ENCODE measurements at places on chromosomes 1 and 21.

DNA sequence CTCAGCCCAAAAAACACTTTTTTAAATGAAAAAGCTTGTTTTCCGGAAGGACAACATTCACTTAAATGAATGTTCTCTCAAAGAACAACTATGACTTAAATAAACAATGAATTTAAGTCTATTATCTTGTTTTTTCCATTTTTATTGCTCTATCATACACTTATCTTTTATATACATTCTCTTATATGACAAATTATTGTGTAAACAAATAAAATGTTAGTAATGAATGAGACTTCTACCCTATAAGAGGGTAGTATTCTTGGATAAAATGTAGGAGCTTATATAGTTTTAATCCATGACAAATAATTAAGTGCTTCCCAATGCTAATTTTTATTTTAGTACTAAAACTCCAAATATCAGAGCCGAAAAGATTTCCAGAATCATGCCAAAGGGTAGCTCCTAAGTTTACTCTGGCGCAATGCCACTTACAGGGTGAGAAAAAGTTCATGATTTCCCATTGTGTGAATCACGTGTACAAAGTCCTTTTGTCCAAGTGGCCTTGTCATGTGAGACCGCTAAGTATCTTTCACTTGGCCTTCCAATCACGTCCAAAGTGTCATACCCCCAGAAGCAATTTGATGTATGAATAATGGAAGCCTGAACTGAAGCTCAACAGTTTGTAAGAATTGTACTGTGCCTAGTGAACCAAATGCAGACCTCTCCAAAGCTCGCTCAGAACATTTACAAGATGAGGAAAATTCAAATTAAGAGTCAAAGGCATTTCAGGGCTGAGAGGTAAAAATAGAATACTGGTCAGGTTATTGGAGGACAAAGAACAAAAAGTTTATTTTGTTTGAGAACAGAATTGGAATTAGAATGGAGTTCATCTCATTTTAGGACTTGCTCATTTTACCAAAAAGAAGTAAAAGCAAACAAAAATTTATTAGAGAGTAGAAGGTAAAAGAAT is 56.6 kb upstream of the C1orf21 start:
- no peak for DNase-seq

- DNase-seq: no peak
Measured at GRCh38 chr1:211133393-211133835, 534 bp downstream of the KCNH1 start.

DNA sequence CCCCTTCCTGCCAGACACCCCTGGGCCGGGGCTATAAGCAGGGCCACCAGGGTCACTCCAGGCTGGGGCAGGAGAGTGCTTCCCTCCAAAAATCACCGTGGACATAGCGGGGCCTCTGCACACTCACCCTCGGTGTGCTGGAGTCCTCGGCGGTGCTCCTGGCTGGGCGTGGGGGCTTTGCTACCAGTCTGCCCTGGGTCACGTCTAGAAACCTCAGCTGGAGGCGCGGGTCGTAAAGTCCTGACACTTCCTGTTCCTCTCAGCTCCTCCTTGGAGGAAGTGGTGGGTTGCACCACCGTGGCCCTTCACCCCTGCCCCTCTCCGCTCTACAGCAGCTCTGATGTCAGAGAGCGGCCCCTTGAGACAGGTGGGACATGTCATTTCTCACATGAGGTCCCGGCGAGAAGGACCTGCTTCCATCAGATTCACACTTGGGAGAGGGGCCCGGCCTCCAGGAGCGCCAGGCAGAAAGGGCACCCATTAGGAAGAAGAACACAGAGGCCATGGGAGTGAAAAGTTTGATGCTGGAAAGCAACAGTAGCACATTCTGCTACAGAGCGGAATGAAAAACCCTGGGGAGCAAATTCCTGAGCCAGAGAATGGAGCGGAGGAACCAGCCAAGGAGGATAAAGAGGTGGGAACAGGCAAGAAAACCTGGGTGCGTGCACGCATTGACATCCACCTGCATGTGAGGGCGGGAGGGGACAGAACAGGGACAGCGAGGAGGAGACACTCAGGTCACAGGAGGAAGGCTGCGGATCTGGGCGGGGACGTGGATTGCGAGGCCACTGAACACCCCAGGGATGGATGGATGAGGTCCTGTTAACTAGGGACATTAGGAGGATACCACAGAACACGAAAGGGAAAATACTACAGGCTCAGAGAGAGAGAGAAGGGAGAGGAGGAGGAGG is at the start of gene ITGB2:
TSS of gene ITGB2 (minus strand) at position 206 of the 911 bp plus-strand sequence. CDS start 10,117 bp downstream, outside the sequence.
- no peak for DNase-seq

- no peak for DNase-seq
Measured at GRCh38 chr1:30746212-30747032, 11.2 kb downstream of the LAPTM5 start.

GRCh38 chr1:243561588-243562319 is 288.3 kb downstream of the AKT3 start:
- no peak for DNase-seq

GRCh38 chr1:222656391-222657155 is 38.7 kb downstream of the MIA3 start:
- no peak for DNase-seq

DNA sequence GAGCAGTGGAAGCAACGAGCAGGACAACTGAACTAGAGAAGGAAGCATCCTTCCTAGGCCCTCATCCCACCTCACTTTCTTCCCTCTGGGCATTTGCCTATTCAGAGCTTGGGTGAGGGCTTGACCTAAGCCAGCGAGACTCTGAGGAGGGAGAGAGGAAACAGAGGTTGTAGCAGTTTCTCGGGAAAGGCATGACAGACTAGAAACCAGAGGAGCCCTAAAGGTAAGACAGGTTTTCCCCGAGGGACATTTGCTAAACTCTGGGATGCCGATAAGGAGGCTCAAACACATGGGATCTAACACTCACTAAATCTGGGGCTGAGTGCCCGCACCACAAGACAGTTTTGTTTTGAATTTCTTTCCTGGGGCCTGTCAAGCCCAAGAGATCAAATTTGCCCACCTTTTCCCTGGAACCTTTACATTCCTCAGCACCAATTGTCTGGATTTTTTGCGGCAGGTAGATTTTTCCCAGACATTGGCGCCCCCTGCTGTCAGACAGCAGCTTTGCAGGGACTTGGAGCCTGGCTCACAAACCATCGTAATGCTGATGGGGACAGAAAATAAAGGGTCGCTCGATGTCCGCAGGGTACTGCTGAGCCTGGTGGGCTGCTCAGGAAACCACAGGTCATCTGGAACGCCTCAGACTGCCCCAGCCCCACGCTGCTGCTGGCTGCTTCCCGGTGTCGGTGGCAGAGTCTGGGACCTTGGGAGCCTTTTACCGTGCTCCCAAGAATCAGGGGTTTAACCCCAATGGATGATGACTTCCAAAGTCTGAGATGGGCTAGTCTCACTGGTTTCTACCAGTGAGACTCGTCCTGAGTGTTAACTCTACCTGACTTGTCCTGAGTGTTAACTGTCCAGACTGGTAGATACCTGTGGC is 23.4 kb upstream of the TSPAN2 start:
- DNase-seq: peak; percentile 8

DNA sequence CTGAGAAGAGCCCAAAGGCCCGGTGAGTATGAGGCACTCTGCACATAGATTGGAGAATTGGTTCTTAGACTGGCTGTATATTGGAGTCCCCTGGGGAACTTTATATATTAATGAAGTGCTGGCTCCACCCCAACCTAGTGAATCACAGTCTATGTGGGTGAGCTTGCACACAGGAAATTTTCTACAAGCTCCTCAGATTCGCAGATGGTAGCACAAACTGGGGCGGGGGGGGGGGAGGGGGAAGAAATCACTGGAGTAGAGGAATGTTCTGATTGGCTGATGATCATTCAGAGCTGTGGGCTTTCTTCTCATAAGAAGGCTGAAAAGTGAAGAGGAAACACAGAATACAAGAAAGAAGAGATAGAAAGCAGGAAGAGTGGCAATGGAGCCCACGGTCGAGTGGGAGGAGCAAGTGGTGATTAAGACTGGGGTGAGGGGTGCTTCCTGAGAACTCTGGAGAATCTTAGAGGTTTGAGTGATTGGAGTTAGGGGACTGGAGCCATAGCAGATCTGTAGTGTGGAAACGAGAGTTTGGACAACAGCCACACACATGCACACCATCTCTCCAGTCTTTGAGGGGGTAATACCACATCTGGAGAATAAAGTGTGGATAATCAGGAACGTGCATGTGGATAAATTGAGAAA is 465.9 kb upstream of the DAB1 start:
- DNase-seq: no peak

DNA sequence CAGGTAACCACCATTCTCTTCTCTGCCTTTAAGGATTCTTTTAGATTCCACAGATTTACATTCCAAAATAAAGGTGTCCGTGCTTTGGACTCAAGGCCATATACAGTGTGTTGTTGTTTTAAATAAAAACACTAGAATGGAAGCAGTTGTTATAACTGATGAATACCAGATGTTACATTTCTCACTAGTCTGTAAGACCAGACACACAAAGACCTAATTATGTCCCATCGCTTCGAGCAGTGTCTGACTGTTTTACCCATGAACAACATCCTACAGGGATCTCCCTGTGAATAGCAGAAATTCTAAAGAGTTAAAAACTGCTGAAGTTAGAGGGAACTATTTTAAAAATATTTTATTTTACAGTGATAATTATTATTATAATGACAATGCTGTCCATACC is 574.7 kb upstream of the ZP4 start:
- no peak for DNase-seq

GRCh38 chr1:54884135-54884586 is 2.8 kb downstream of the DHCR24 start:
- DNase-seq: no peak

DNA sequence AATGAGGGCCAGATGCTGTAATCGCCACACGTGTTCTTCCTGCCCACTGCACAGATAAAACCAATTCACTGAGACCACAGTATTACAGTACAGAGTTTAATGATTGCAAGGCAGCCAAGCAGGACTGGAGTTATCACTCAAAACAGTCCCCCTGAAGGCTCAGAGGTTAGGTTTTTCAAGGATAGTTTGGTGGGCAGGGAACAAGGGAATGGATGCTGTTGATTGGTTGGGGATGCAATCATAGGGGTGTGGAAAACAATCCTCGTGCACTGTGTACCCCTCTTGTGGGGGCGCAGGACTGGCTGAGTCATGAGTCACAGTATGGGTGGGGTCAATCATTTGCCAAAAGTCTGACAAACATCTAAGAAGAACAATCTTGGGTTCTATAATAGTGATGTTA is 12.4 kb upstream of the USP1 start:
- DNase-seq: peak; percentile 33

- DNase-seq: no peak
Measured at GRCh38 chr1:3668148-3668547, 15.8 kb downstream of the TP73 start.

DNA sequence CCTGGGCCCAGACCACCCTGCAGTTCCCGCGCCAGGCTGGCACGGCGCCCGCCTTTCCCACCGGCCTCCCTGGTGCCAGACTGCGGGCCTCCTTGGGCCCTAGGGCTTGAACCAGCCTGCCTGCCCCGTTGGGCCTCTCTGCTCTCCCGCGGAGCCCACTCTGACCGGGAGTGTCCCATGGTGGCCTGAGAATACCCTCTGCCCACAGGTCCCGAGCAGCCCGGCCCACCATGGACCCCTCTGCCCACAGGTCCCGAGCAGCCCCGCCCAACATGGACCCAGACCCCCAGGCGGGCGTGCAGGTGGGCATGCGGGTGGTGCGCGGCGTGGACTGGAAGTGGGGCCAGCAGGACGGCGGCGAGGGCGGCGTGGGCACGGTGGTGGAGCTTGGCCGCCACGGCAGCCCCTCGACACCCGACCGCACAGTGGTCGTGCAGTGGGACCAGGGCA is 7.9 kb downstream of the MIB2 start:
- DNase-seq: no peak

GRCh38 chr1:160022330-160023310 is 9.2 kb downstream of the PIGM start:
- DNase-seq: no peak

DNA sequence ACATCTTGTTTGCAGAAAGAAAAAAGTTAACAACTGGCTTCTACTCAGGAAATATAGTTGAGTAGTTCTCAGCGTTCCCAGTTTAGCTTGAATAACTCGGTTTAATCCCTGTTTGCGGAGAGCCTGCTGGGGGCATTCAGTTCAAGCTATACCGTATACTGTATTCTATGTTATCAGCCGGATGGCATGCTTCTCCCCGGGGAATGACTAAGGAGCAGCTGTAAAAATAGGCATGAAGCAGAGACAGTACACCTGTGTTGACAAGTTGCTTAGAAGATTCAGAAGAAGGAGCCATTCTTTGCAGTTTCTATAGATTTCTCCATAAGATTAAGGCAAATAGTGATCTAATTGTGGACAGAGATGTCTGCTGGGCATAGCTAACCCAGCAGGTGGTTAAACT is 267.8 kb upstream of the NCAM2 start:
- DNase-seq: no peak
